Smooth muscle cell of trachea (primary cell): ENCODE measurements at places on chromosomes 5 and 9. TPM values are rescaled to one million over a fixed set of nuclear protein-coding genes. Genes with fewer than 3 reads are reported as not detected.

Gene GRIN1
- total RNA-seq, result 0.15 and 0.33 TPM in 2 replicates

Gene SOWAHA
- total RNA-seq, result 0.15 and 0.17 TPM in 2 replicates

Gene SHLD3
- 2.0 and 3.6 TPM in 2 replicates for total RNA-seq

Gene CD274
- total RNA-seq, result 3.2 and 3.3 TPM in 2 replicates

Gene SOX30
- total RNA-seq, result under 0.01 TPM in 1 of 2 replicates, not detected in the other

Gene SAPCD2
- 1.5 and 8.0 TPM in 2 replicates for total RNA-seq

Gene SEMA5A
- total RNA-seq, result 11.7 and 12.5 TPM in 2 replicates

Gene ZNF618
- total RNA-seq, result 10.4 and 12.9 TPM in 2 replicates

Gene OR2V2
- not detected in 2 replicates for total RNA-seq

Gene FLT4
- under 0.01 and 0.15 TPM in 2 replicates for total RNA-seq

Gene FGFR4
- 20.1 and 36.7 TPM in 2 replicates for total RNA-seq

Gene WDR36
- 81.6 and 96.4 TPM in 2 replicates for total RNA-seq

Gene ADGRD2
- not detected in 2 replicates for total RNA-seq

Gene EFNA5
- total RNA-seq, result 3.8 and 5.8 TPM in 2 replicates

Gene NMUR2
- total RNA-seq, result not detected in 2 replicates

Gene MLANA
- not detected in 2 replicates for total RNA-seq

Gene ACTBL2
- not detected in 2 replicates for total RNA-seq

Gene COL27A1
- 3.6 and 8.6 TPM in 2 replicates for total RNA-seq

Gene SIT1
- total RNA-seq, result 0.29 TPM in 1 of 2 replicates, not detected in the other

Gene TRIM23
- 25.0 and 34.4 TPM in 2 replicates for total RNA-seq

Gene RASEF
- 0.44 and 0.50 TPM in 2 replicates for total RNA-seq

Gene HABP4
- total RNA-seq, result 32.7 and 40.7 TPM in 2 replicates

Gene RNF38
- 7.4 and 10.0 TPM in 2 replicates for total RNA-seq

Gene IFNA2
- total RNA-seq, result not detected in 2 replicates

Gene IL3
- not detected in 2 replicates for total RNA-seq

Gene ADAMTS13
- total RNA-seq, result 2.2 and 6.0 TPM in 2 replicates

Gene DDX4
- under 0.01 TPM in 1 of 2 replicates, not detected in the other for total RNA-seq

Gene SLC6A3
- under 0.01 TPM in 1 of 2 replicates, not detected in the other for total RNA-seq

Gene LRRTM2
- 2.2 and 2.6 TPM in 2 replicates for total RNA-seq

Gene IFNK
- not detected in 2 replicates for total RNA-seq

Gene CTSV
- total RNA-seq, result 0.33 and 1.5 TPM in 2 replicates

Gene ANGPTL2
- 49.6 and 184 TPM in 2 replicates for total RNA-seq

Gene FOXD4
- 0.17 TPM in 1 of 2 replicates, not detected in the other for total RNA-seq

Gene CDX1
- 0.15 and 0.17 TPM in 2 replicates for total RNA-seq

Gene PCDHGA4
- total RNA-seq, result 8.9 and 11.1 TPM in 2 replicates

Gene IL9
- total RNA-seq, result not detected in 2 replicates

Gene DND1
- total RNA-seq, result 0.17 and 0.29 TPM in 2 replicates

Gene PCDHB3
- 0.29 and 0.50 TPM in 2 replicates for total RNA-seq

Gene ZCCHC7
- 22.3 and 23.7 TPM in 2 replicates for total RNA-seq

Gene GRM6
- not detected in 2 replicates for total RNA-seq

Gene SLC36A2
- total RNA-seq, result not detected in 2 replicates

Gene ZDHHC11B
- 0.29 TPM in 1 of 2 replicates, not detected in the other for total RNA-seq

Gene SPATA9
- 0.29 and 0.33 TPM in 2 replicates for total RNA-seq

Gene FOXD1
- total RNA-seq, result 7.6 and 11.7 TPM in 2 replicates

Gene PCSK1
- 0.15 and 0.17 TPM in 2 replicates for total RNA-seq

Gene TEX48
- total RNA-seq, result not detected in 2 replicates

Gene C5orf58
- not detected in 2 replicates for total RNA-seq

Gene KCNV2
- not detected in 2 replicates for total RNA-seq

Gene SH3TC2
- total RNA-seq, result 1.5 and 3.3 TPM in 2 replicates

Gene MRPS27
- total RNA-seq, result 86.7 and 100 TPM in 2 replicates

Gene PCDHGA11
- 23.0 and 26.9 TPM in 2 replicates for total RNA-seq

Gene GCNT1
- 33.5 and 47.5 TPM in 2 replicates for total RNA-seq

Gene IFT74
- 12.1 and 19.5 TPM in 2 replicates for total RNA-seq

Gene OR13J1
- total RNA-seq, result not detected in 2 replicates

Gene LCN1
- total RNA-seq, result not detected in 2 replicates

Gene DENND1A
- total RNA-seq, result 13.2 and 13.4 TPM in 2 replicates

Gene DOCK2
- total RNA-seq, result 3.1 and 12.2 TPM in 2 replicates

Gene FOXD4L6
- not detected in 2 replicates for total RNA-seq
